Kidney epithelial cell (primary cell): ENCODE measurements at places on chromosomes 4 and X. TPM values are rescaled to one million over a fixed set of nuclear protein-coding genes. Genes with fewer than 3 reads are reported as not detected.

Gene SLC9B1
- 0.21 and 4.2 TPM in 2 replicates for total RNA-seq

Gene CCKAR
- total RNA-seq, result 0.04 TPM in 1 of 2 replicates, not detected in the other

Gene PCDH10
- total RNA-seq, result 0.62 and 2.0 TPM in 2 replicates

Gene SUPT20HL2
- total RNA-seq, result not detected in 2 replicates

Gene PLA2G12A
- total RNA-seq, result 28.2 and 70.2 TPM in 2 replicates

Gene SLC2A9
- 2.3 and 3.6 TPM in 2 replicates for total RNA-seq

Gene HS3ST1
- total RNA-seq, result 2.4 and 3.6 TPM in 2 replicates

Gene NSUN7
- total RNA-seq, result 8.9 and 9.9 TPM in 2 replicates

Gene SHOX
- total RNA-seq, result not detected in 2 replicates

GRCh38 chrX:134002921-134003615 is 17.7 kb upstream of the GPC3 start:
- no peak for DNase-seq

GRCh38 chr4:175776217-175776616 is 35.8 kb downstream of the GPM6A start:
- DNase-seq, result no peak

GRCh38 chr4:183469285-183469684 is 24.8 kb downstream of the CDKN2AIP start:
- no peak for DNase-seq

GRCh38 chr4:158513256-158513655 is 8.4 kb upstream of the RXFP1 start:
- no peak for DNase-seq

GRCh38 chrX:153974726-153975286 is 2.3 kb downstream of the TMEM187 start:
- DNase-seq, result no peak

DNA sequence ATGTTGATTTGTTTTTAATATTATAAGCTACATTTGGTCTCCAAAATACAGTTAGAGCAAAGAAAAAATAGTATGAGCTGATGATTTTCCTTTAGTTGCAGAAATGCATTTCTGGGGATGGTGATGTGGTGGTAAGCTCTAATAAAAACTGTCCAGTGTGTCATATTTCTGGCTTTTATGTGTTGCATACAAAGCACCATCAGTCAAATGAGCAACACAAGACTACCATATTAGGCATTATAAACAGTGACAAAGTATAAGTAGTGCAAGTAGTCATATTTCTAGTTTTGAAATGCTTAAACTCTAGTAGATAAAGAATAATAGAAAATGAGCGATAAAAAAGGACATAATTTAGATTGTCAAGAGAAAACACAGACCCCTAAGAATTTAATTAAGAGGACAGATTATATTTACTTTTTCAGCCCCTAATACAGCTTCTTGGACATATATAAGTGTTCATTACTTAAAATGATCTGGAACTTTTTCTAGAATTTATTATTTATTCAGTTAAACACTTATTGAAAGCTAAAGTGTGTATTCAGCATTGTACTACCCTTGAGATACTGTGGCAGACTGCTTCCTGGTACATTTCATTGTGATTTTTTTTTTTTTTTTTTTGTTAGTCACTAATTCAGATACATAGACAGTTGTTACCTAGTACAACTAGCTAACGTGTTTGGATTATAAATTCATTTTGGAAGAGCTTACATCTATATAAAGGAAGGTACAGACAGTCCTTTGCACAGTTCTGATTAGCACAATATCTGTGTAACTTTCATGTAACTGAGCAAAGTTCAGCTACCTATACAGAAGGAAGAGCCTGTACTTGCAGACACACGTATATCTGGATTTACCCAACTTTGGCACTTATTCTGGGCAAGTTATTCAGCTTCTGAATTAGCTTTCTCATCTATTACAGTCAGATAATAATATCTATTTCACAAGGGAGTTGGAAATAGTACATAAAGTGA is 22.3 kb downstream of the RAP1GDS1 start:
- DNase-seq, result no peak

GRCh38 chrX:9503261-9503660 is 38.4 kb downstream of the TBL1X start:
- DNase-seq, result no peak

- DNase-seq, result peak; percentile 65
Observed at GRCh38 chrX:131792789-131793462, 230.2 kb upstream of the STK26 start.

- no peak for DNase-seq
Observed at GRCh38 chr4:155085843-155086530, 122.4 kb upstream of the NPY2R start.

GRCh38 chrX:51332188-51332942 is at the start of gene NUDT10:
NUDT10 (plus strand) TSS chrX:51332822; CDS start chrX:51332966, 144 bp downstream.
- DNase-seq, result peak; percentile 1

- no peak for DNase-seq
Observed at GRCh38 chrX:16977771-16978170, 31.3 kb downstream of the REPS2 start.

DNA sequence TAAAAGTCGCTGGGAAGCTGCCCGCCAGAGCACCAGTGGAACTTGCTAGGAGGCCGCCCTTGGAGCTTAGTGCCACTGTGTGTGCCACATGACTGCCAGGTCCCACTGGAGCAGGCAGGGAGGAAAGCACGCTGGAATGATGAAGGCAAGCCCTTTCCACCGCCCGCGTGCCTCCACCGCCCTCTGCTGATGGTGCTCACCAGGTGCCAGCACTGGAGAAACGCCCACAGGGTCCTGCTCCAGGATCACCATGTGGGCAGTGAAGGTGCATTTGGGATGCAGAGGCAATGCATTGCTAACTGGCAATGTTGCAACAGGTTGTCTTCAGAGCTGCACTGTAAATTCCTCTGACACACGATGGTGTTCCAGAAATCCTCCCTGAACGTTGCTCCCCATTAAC is 76.3 kb downstream of the SHROOM2 start:
- DNase-seq, result no peak

GRCh38 chrX:30814978-30815377 is 74.1 kb downstream of the TAB3 start:
- no peak for DNase-seq

DNA sequence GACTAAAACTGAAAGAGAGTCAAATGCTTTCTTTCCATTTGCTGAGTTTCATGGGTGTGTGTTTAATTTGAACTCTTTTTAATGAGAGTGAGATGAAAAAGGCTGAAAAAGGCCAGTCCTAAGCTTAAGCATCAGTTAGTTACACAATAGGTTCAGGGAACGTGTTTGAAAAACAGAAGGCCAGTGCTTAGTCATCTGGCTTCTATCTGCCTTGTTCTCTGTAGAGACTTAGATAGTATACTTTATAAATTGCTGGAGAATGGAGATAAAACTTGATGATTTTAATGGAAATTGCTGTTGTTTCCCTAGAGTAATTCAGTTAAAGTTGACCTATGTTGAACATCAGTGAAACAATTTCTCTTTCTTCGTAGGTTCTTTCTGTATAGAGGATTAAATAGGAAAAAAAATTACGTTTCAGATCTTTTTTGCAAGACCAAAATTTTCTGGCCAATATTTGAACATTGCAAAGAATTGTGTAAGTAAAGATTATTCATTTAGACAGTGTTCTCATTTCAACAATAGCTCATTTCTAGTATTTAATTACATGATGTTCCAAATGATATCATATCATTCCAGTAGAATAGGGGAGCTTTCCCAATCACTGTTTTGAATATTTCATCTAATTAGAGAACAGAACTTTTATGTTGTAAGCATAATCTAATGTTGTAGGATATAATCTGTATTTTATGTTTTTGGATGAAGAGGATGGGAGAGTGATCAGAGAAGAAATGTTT is 1088.8 kb downstream of the ADGRL3 start:
- DNase-seq, result no peak

GRCh38 chr4:165457793-165458192 is 79.0 kb downstream of the CPE start:
- no peak for DNase-seq

GRCh38 chrX:96551322-96551872 is 133.2 kb upstream of the DIAPH2 start:
- DNase-seq, result no peak

- DNase-seq, result no peak
Observed at GRCh38 chr4:7818399-7818911, 121.2 kb downstream of the AFAP1 start.

DNA sequence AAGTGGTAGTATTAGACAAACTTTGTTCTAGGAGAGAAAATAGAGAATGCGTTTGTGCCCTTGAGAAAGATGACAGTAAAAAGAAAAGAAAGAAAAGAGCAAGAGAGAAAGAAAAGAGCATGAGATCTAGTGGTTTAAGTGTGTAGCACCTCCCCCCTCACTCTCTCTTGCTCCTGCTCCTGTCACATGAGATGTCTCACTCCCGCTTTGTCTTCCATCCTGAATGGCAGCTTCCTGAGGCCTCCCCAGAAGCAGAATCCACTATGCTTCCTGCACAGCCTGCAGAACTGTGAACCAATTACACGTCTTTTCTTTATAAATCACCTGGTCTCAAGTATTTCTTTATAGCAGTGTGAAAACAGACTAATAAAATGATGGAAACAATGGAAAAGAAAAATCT is 499.6 kb downstream of the ACTRT1 start:
- no peak for DNase-seq

DNA sequence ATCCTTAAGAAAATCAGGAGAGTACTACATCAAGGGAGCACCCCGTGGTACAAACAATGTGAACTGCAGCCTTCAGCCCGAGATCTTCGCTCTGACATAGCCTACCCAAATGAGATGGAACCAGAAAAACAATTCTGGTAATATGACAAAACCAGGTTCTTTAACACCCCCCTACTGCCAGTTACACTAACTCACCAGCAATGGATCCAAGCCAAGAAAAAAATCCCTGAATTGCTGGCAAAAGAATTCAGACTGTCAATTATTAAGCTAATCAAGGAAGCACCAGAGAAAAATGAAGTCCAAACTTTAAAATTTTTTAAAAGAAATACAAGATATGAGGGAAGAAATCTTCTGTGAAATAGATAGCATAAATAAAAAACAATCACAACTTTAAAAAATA is 101.7 kb upstream of the KLF8 start:
- no peak for DNase-seq

- no peak for DNase-seq
Observed at GRCh38 chr4:13316354-13316753, 167.8 kb downstream of the RAB28 start.

DNA sequence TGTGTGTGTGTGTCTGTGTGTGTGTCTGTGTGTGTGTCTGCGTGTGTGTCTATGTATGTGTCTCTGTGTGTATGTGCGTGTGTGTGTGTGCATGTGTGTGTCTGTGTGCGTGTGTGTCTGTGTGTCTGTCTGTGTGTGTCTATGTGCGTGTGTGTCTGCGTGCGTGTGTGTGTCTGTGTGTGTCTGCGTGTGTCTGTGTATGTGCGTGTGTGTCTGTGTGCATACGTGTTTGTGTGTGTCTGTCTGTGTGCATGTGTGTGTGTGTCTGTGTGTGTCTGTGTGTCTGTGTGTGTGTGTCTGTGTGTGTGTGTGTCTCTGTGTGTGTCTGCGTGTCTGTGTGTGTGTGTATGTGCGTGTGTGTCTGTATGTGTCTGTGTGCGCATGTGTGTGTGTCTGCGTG is 35.6 kb downstream of the SLITRK2 start:
- DNase-seq, result no peak

GRCh38 chrX:131675596-131676194 is 131.8 kb downstream of the OR13H1 start:
- DNase-seq, result no peak

DNA sequence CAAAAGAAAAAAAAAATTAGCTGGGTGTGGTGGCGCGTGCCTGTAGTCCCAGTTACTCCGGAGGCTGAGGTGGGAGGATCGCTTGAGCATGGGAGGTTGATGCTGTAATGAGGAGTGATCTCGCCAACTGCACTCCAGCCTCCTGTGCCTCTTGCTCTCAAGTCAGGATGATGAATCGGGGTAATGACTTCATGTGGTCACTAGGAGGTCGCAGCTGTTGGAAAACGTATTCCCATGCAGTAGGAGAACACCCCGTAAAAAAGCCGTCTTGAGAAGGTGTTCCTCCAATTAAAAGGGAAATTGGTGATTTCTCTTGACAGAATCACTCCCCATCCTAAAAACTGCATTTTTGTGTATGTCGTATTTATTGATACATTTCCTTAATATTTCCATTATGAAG is 2.2 kb downstream of the CCNB3 start:
- no peak for DNase-seq

DNA sequence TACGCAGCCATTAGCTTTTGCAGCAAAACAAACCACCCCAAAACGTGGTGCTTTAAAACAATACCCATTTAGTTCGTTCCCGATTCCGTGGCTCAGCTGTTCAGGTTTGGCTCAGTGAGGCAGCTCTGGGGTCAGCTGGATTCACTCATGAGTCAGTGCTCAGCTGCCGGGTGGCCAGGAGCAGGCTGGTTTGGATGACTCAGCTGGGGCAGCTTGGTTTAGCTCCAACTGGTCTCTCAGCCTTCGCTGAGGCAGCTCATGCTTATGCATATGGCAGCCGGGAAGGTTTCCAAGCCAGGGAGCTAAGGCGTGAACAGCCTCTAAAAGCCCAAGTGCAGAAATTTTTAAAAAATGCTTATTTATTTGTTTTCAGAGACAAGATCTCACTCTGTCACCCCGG is 13.3 kb upstream of the CD99 start:
- peak; percentile 94 for DNase-seq

- no peak for DNase-seq
Observed at GRCh38 chr4:11626066-11626465, 197.4 kb upstream of the HS3ST1 start.

- DNase-seq, result no peak
Observed at GRCh38 chr4:128812442-128813235, 3.1 kb downstream of the JADE1 start.

- peak; percentile 23 for DNase-seq
Observed at GRCh38 chr4:38752372-38752940, 30.3 kb downstream of the TLR10 start.

- no peak for DNase-seq
Observed at GRCh38 chr4:3873408-3874027, 107.3 kb downstream of the ADRA2C start.
